ENCODE measurements at places on chromosomes 4 and X. TPM values are rescaled to one million over a fixed set of nuclear protein-coding genes. Genes with fewer than 3 reads are reported as not detected.
A peak's percentile ranks its signal among the peaks of the same experiment; 100 is the strongest.

The GLUD2 gene
- total RNA-seq: 15.2 TPM

The PRRG3 gene
- 0.20 TPM for total RNA-seq

The TMEM47 gene
- 31.2 TPM for total RNA-seq

GRCh38 chr4:182583703-182584415 lies 333.3 kb downstream of the DCTD start:
- no peak for DNase-seq

- DNase-seq: no peak
Observed at GRCh38 chrX:13955095-13955647, 74.5 kb downstream of the GEMIN8 start.

DNA sequence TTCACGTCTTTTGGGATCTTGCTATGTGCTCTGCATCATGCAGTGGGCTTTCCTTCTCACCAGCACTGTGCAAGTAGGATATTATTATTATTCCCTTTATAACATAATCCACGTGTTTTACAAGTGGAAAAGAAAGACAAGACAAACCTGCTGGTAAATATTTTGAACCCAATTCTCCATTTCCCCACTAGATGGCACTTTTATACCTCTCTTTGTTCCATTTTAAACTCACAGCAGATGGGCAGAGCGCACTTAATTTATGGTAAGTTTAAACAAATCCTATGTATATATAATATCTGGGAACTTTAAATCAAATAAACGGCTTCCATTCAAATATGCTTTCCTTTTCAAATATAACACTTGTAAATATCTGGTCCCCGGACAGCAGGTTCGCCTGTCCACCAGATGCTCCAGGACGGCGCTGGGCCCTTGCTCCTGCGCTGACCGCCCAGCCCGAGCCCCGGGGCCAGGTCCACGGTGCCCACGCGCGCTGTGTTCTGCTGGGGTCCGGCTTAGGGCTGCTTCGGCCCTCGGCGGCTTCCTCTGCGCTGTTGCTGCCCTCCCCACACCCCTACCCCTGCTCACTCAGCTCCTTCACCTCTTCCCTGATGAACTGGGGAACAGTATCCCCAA lies 31.1 kb downstream of the F11 start:
- DNase-seq: peak; percentile 73

The TCP11X2 gene
- 0.72 TPM for total RNA-seq

The GPM6B gene
- 4.9 TPM for total RNA-seq

The VSIG4 gene
- 5.3 TPM for total RNA-seq

DNA sequence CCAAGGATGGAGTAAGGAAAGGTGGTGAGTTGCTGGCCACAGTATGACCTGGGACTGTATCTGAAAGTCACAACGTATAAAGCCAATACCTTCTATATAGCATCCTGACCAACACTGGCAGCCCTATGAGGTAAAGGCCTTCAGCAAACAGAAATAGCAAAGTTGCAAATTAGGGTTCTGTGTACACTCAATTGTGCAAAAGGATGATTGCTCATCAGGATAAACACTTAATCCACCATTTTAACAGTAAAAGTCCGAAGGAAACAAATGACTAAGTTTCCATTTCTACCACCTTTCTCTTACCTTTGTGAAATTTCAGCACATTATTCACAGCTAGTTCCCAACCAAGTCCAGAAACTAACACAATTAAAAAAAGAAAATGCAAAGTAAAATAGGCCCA lies 1.4 kb upstream of the FNIP2 start:
- no peak for DNase-seq

DNA sequence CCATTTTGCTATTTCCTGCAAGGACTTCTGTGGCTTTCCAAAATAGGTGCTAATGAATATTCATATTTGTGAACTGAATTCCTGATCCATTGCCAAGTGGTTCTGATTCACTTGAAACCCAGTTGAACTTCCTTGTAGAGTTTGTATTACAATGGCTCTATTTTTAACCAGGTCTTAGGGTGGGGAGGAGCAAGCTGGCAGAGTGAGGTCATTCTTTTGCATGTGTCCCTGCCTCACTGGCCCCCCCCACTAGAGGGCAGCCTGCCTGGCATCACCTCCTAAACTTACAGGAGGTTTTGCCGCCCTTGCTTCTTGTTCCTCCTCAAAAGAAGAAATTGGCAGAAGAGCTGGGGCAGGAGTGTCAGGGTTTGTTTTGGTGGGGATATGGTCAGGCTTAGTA lies 10.5 kb downstream of the PTTG2 start:
- DNase-seq: no peak

GRCh38 chr4:43089730-43090129 lies 197.2 kb downstream of the GRXCR1 start:
- no peak for DNase-seq

The CT45A1 gene
- not detected for total RNA-seq

DNA sequence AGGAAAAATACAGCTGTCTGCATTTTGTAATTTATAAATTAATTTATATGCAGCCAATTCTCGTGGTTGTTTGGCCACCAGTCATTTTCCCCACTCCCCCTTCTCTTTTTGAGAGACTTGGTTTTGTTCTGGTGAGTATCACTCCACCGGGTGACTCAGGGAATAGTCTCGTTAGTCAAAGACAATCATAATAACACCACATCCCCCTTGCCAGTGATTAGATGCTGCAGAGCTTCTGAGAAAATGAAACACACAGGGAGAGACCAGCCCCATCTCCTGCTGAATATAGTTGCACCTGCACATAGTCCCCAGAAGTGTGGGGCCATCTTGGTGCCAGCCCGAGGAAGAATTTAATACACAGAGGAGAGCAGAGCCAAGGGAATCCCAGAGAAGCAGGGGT lies 8.0 kb upstream of the FNIP2 start:
- DNase-seq: no peak

The TMPRSS11E gene
- 1.8 TPM for total RNA-seq

Measured in hepatocyte (in vitro differentiated cells).